ENCODE measurements at places on chromosomes 3 and 15.

DNA sequence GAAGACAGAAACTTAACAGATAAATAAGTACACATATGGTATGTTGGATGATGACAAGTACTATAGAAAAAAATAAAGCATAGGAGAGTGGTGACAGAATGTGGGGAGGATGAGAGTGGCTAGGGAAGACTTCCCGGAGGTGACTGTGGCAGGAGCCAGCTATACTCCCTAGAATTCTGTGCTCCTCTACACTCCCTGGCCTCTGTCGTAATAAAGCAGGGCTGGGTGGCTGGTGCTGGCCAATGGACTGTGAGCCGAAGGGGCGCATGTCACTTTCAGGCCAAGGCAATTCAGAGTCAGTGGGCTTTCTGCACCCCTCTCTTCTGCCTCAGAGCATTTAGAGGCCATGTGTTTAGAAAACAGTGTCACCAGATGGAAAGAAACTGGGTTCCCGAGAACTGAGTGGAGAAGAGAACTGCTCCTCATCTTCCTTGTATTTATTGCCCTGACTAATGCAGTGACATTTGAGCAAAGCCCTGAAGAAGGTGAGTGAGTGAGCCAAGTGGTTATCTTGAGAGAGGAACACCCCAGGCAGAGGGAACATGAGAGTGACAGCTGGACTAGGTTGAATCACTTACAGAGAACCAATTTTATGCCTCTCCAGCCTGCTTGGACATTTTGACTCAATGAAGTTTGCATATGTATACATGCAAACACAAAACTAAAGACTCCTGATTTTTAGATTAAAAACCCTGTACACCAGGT, 5.2 kb upstream of the VPS8 start:
- DNase-seq = no peak

- no peak for DNase-seq
These were observed 38.0 kb downstream of the SHC4 start for GRCh38 chr15:48925714-48926223.

DNA sequence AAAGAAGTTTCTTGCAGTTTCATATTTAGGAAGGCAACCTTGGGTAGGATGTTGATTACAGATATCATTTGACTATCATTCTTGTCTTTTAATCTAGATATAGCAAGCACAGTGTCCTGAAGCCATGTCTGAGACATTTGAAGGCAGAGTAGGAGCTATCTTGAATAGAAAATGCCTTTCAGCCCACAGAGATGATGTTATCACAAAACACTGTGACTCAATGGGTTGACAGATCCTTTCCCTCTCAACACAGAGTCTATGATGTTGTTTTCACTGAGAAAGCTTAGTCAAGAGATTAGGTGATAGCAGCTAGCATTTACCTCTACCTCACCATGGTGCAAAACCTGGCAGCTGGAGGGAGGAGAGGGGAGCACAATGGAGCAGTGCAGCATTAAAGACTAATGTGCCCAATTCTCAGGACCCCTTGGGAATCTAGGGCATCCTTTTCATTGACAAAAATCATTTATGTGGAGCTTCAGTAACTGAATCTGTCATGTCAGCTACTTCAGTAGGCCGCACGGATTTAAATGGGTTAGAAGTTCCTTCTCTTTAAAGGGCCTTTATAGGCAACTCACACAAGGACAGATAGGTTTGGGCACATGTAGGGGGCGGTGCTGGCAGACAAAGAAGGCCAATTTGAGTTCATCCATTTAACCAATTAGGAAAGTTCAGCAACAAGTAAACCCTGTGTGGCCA, 121.8 kb downstream of the AGBL1 start:
- DNase-seq = no peak

- DNase-seq = peak; percentile 12
These were observed 537.7 kb upstream of the MDFIC2 start for GRCh38 chr3:70849911-70850699.

Measured in small intestine (tissue), 16 donors.